Activated T-helper 1 cell treated with Interleukin-2 at 50 U/mL for 16 hours (primary cell): ENCODE measurements at places on chromosomes 11 and 22.

DNA sequence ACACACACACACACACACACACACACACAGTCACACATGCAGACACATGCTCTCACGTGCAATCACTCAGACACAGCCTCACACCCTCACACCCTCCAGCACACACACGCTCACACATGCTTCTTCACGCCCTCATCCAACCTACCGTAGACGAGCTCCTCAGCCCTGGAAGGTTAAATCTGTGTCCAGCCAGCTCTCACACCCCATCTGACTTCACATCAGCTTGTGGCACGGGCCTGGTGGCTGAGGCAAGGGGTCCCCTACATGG, 1.3 kb upstream of the SCUBE1 start:
- DNase-seq, result no peak

DNA sequence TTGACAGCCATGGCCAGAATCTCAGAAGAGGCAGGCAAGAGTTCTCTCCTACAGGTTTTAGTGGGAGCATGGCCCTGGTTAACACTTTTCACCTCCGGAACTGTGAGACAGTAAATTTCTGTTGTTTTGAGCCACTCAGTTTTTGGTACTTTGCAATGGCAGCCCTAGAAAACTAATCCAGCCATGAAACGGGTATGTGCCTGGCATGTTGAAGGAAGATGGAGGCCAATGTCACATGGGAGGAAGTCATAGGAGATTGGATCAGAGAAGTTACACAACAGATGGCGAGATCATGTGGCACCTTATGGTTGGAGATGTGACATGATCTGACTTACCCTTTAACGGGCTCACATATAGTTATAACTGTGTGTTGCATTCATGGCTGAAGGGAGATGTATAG, 63.2 kb upstream of the EED start:
- no peak for DNase-seq

DNA sequence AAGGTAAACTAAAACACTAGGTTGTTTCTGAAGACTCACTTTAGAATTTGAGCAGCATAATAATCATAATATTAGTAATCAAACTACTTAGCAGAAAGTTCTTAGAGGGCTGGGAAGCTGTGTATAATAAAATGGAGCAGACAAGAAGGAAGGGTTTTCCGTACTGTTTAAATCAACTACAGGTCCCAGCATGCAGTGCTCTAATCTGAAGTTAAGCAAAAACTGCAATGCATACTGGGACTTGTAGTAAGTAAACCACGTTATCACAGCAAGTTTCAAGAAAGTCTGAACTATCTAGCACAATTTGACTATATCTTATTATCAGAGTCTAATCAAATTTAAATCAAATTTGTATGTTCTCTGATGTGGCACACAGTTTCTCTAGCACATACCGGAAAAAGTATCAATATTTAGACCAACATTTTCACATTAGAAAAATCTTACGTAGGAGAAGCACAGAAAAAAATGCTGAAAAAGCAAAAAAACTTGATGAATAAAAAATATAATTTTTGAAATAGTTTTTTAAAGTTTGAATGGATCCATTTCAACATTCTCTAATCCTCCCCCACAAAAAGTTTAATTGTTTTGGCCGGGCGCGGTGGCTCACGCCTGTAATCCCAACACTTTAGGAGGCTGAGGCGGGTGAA, 8.2 kb downstream of the PHF21A start:
- DNase-seq, result no peak

- DNase-seq, result no peak
Measured at GRCh38 chr11:131409345-131409744, 38.9 kb downstream of the NTM start.

GRCh38 chr11:84146826-84147225, 860.7 kb upstream of the CCDC90B start:
- DNase-seq, result no peak

GRCh38 chr11:106471276-106471675, 393.8 kb downstream of the AASDHPPT start:
- no peak for DNase-seq

DNA sequence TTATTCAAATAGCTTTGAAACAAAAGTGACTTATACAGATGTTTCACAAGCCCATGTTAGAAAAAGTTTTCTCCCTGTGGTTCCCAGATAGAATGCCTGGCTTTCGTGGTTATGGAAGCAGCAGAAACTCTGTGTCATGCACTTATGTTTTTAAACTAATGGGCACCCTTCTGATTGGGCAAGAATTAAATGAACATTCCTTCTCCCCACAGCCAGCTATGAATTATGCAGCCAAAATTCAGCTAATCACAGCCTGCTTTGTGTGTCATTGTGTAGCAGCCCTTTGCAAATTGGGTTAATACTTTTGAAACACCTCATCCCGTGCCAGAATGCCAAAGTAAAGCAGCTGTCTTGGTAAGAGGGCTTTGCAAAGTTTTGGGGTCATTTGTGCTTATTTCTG, 46.9 kb downstream of the PANX1 start:
- no peak for DNase-seq

GRCh38 chr11:78809931-78810541, 235.4 kb upstream of the NARS2 start:
- DNase-seq, result no peak

DNA sequence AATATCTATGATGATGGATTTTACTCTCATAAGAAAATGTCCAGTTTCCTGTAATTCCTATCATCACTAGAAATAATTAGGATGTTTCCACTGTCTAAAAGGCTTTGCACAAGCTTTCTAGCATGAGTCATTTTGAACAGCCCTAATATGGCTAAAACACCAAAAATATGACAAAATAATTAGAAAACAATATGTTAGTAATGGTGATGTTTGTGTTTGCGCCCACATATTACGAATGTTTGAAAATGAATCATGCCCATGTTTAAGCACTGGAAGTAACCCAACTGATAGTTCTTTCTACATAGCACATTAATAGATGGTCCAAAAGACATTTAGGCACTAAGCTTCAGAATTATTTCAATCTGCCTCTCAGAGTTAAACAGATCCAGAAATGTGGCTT, 96.0 kb downstream of the TRPC6 start:
- no peak for DNase-seq

- no peak for DNase-seq
Measured at GRCh38 chr11:20488352-20488751, 100.8 kb downstream of the PRMT3 start.

DNA sequence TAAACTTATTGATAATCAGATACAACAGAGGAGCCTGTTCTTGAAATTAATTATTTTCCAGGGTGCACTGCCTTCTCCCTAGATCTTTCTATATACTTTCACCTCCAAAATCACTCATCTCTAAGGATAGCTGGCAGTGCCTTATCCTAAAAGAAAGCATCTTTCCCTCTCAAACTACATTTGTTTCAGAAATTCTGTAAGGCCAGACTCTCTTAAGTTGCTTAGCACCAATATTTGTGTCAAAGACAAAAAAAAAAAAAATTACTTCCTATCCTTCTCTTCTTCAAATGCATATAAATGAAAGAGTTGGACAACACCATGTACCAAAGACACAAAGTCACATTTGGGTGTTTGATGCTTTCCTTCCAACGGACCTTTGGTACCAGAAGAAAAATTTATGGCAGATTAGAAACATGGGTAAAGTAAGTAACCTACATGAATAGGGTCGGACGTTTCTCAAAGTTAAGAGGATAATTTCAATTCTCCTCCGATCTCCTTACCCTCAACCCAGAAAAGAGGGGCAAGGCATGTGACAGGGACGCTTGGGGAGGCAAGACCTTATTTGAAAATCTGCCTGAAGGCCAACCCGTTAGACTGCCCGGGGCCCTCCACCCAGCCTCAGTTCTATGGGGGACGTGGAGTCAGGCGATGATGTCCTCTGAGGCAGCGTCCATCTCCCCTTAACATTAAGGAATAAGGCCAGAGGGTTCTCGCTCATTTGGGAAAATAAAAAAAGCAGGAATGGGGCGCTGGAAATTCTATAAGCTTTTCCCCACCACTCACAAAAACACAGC, 66.3 kb downstream of the ETS1 start:
- DNase-seq, result no peak

GRCh38 chr11:92827132-92827531, 142.3 kb upstream of the MTNR1B start:
- no peak for DNase-seq

- no peak for DNase-seq
Measured at GRCh38 chr11:67503119-67504004, 1.8 kb downstream of the PITPNM1 start.

DNA sequence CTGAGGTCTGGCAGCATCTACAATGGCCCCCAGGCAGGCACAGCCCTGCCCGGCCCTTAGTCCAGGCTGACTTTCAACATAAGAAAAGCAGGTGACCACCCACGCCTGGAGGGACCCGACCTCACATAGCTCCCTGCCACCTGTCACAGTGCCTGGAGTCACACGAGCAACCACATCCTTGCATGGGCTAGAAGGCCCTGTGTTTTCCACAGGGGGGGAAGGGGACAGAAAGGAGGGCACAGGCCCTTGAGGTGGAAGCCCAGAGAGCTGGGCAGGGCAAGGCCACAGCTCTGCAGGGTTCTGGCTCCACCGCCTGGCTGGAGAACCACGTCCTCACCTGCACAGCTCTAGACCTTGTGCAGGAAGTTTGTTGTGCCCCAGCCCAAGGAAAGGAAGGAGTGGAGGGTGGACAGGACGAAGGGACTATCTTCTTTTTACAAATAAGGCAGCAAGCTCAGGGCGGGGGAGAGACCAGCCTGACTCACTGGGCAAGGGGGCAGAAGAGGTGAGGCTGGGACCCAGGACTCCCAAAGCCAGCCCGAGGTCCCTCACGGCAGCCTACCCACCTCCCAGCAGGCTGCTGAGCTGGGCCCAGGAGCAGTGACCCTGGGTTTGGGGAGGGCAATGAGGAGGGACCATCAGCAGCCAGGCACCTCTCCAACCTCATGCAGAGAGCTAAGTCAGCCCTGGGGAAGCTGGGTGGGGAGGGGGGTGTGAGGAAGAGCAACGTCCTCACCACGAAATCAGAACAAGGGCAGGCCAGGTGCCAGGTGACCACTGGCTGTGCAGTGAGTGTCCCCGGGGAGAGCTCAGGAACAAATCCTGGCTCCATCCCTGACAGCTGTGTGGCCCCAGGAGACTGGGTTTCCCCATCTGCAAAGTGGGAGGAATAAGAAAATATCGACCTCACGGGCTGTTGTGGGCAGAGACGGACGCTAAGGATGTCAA, 4.3 kb downstream of the C1QTNF6 start:
- DNase-seq, result no peak

GRCh38 chr11:1669546-1670218, 27.3 kb upstream of the KRTAP5-6 start:
- DNase-seq, result no peak

- no peak for DNase-seq
Measured at GRCh38 chr11:41399323-41399722, 60.1 kb downstream of the LRRC4C start.

DNA sequence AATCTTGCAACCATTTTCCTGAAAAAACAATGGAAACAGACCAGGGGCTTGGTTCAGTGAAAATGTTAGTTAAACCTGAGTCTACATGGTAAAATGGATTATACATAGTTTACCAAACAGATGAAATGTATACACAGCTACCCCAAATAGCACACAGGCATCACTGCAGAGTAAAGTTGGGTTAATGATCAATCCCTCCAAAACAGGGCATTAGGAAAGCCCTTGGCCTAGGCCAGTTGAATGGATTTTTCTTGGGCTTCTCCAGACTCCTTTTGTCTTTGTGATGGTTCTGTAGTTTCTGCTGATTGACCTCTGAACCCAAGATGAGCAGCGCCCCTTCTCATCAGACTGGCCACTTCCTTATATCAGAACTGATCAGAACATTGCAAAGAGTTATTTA, 173.5 kb downstream of the RRAS2 start:
- no peak for DNase-seq

DNA sequence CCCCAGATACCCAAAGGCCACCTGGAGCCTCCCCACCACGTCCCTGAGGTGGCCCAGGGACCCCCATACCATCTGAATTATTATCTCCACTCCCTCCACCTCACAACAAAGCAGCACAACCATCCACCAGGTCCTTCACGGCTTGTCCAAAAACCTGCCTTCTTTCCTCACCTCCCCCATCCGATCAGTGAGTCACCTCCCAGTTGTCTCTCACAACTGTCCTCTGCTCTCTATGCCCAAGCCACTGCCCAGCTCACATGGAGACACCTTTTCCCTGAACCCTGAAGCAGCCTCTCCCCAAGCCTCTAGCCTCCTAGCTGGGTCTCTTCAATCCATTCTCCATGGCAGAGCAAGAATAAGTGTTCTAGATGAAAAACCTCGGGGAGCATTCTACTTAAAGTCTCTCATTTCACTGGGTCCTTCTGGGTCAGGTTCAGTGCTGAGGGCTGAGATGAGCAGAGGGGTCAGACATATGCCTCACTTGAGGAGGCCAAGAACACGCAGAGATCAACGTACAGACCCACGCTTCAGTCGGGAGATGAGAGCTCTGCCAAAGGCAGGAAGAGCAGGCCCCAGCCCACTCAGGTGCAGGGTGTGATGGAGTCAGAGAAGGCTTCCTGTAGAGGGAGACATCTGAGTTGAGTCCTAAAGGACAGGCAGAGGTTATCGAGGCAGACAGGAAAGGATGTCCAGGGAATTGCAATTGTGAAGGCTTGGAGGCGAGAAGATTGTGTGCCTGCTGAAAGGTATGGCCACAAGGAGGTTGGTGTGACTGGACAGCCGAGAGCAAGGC, 74.7 kb downstream of the PDE2A start:
- no peak for DNase-seq

GRCh38 chr11:126416542-126417090, 61.1 kb downstream of the ST3GAL4 start:
- peak; percentile 39 for DNase-seq

- no peak for DNase-seq
Measured at GRCh38 chr22:29030016-29030617, 31.5 kb downstream of the C22orf31 start.

- no peak for DNase-seq
Measured at GRCh38 chr22:41596776-41597634, 7.4 kb upstream of the PMM1 start.

DNA sequence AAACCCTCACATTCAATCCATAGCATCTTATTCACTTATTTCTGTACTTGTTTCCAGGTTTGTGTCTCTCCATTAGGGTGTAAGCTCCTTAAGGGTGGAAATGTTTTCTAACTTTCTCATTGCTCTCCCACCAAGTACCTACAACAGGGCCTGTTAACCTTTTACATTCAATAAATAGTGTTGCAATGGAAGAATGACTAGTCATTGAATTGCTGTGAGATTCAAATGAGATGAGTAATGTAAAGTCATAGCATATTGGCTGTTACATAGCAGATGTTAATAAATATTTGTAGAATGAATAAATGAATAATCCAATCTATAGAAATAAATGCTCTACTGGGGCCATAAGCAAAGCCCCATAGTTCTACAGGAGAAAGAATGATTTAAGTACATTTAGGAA, 75.4 kb upstream of the DDI1 start:
- no peak for DNase-seq

GRCh38 chr22:24162436-24162835, 18.9 kb upstream of the SUSD2 start:
- DNase-seq, result no peak
